Stimulated activated CD4-positive, alpha-beta T cell treated with anti-CD3 and anti-CD28 coated beads, Interleukin-1b, Interleukin-23, amount 100 ng/mL, for 4 hours (primary cell): ENCODE measurements at places on chromosomes 4 and X.

- DNase-seq, result no peak
Measured at GRCh38 chr4:159545556-159545955, 442.7 kb downstream of the RAPGEF2 start.

DNA sequence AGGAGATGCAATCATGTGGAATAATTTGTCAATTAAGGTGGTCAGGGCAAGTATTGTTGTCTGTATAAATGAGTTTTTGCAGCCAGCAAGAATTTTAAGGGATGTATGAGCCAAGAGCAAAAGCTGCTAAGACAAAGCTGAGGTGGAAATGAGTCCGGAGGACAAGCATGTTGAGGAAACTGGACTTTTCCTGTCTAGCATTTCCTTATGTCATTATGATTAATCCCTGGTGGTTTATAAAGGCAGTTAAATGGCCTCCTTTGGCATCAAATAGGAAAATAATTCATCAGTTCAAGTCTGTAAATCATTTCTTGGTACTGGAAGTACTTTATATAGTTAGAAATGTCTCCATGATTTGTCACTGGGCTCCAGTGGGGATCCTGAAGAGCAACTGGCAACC, 61.6 kb upstream of the TEX13A start:
- DNase-seq, result no peak

GRCh38 chrX:133865761-133866471, 119.5 kb downstream of the GPC3 start:
- no peak for DNase-seq

GRCh38 chr4:151663109-151663508, 97.7 kb downstream of the GATB start:
- DNase-seq, result no peak

DNA sequence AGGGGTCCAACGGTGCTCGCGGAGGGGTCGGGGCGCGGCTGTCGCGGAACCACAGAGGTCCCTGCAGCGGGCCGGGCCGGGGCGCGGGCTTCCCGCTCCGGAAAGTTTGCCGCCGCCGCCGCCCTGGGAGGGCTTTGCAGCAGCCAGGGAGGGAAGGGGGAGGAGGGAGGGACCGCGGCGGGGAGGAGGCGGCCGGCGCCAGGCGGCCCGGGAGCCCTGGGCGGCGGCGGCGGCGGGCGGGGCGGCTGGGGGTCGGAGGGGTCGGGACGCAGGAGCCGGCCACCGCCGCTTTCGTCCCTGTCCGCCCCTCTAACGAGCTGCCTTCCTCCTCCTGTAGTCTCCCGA, 375 bp downstream of the FGFR3 start:
- DNase-seq, result peak; percentile 29

- DNase-seq, result no peak
Measured at GRCh38 chr4:176653401-176654220, 139.1 kb downstream of the VEGFC start.

GRCh38 chr4:98284640-98285046, 23.5 kb downstream of the RAP1GDS1 start:
- DNase-seq, result no peak
